ENCODE measurements at places on chromosomes 5 and 9. TPM values are rescaled to one million over a fixed set of nuclear protein-coding genes. Genes with fewer than 3 reads are reported as not detected.

Gene NTRK2
- 10.1 TPM for total RNA-seq

Gene ANXA2R
- total RNA-seq: 0.75 TPM

Gene DOCK2
- 10.3 TPM for total RNA-seq

Gene PCDHGB4
- 4.4 TPM for total RNA-seq

Gene HAVCR2
- 2.0 TPM for total RNA-seq

Gene GCNT1
- 12.7 TPM for total RNA-seq

Gene DMRT3
- not detected for total RNA-seq

Gene KCNMB1
- 6.1 TPM for total RNA-seq

Gene RNF208
- total RNA-seq: 7.5 TPM

Gene SPATA31C1
- total RNA-seq: not detected

Gene SLC6A18
- total RNA-seq: not detected
